ENCODE measurements at places on chromosomes 11 and 22. TPM values are rescaled to one million over a fixed set of nuclear protein-coding genes. Genes with fewer than 3 reads are reported as not detected.
A peak's percentile ranks its signal among the peaks of the same experiment; 100 is the strongest.

- peaks cover 7% of the 10 kb centered on the region for H3K36me3 ChIP-seq
- H3K4me1 ChIP-seq, result no peaks in the 10 kb centered on the region
- H3K27ac ChIP-seq, result no peak overlapping the region
- H3K4me3 ChIP-seq, result no peak overlapping the region
- no peak for DNase-seq
- H3K27me3 ChIP-seq, result no peaks in the 10 kb centered on the region
These were observed 15.6 kb upstream of the DNAJB7 start for GRCh38 chr22:40877488-40877887.

DNA sequence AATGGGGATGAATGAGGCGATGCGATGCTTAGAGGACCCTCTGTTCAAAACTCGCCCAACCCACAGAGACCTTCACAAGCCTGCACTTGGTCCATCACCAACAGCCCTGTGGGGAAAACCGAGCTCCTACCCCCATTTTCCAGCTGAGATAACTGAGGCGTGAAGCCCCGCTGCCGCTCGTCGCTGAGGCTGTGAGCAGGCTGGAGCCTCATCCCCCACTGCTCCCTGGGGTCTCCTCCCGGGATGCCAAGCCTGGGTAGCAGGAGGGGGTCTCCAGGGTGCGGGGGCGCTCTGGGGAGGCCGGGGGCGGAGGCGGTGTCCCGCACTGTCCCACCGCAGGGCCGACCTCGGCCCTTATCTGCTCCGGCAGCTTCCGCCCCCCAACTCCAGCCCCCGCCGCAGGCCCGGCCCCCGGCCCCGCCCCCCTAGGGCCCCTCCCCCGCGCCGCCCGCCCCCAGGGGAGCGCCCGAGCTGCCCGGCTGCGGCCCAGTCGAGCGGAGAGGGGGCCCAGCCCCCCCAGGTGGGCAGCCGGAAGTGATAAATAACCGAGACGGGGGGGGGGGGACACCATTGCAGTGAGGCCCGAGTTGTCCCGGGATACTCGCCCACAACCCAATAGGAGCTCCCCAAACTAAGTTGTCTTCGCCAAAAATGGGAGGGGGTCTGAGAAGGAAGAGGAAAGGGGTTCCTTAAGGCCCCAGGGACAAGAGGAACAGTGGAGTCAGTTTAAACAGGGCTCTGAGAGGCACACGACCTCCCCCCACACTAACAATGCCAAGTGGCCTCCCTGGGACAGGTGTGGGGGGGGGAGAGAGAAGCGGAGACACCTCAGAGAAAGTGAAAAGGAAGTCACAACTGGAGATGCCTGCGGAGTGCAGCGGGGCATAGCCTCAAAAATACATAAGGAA, 8.3 kb upstream of the SLC39A13 start:
- H3K4me1 ChIP-seq, result peaks cover 22% of the 10 kb centered on the region
- H3K36me3 ChIP-seq, result no peaks in the 10 kb centered on the region
- no peaks in the 10 kb centered on the region for H3K27me3 ChIP-seq
- H3K4me3 ChIP-seq, result peak overlapping the region; percentile 63
- DNase-seq, result peak; percentile 44

- no peaks in the 10 kb centered on the region for H3K4me1 ChIP-seq
- no peaks in the 10 kb centered on the region for H3K27me3 ChIP-seq
- DNase-seq, result no peak
- no peak overlapping the region for H3K4me3 ChIP-seq
These were observed 1084.9 kb downstream of the TBC1D22A start for GRCh38 chr22:47847131-47847890.

GRCh38 chr11:7501894-7502293, 11.9 kb upstream of the PPFIBP2 start:
- H3K4me1 ChIP-seq, result no peaks in the 10 kb centered on the region
- no peak for DNase-seq
- peaks cover 11% of the 10 kb centered on the region for H3K27me3 ChIP-seq
- no peak overlapping the region for H3K4me3 ChIP-seq

DNA sequence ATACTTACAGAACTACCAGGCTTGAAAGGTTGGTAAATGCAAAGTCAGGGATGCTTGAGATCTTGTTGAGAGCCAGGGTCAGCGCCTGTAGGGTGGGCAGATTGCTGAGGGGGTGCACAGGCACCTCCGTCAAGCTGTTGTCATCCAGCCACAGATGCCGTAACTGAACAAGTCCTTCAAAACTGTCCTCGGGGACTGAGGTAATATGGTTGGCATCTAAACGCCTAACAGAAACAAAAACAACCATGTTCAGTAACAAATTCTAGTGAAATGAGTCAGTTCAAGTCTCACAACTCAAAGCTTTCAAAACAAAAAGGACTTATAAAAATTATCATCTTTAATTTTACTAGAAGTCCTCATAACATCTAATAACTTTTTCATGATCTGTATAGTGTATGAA, 22.2 kb upstream of the CCDC34 start:
- H3K27me3 ChIP-seq, result no peaks in the 10 kb centered on the region
- peaks cover 28% of the 10 kb centered on the region for H3K4me1 ChIP-seq
- H3K36me3 ChIP-seq, result no peaks in the 10 kb centered on the region
- H3K4me3 ChIP-seq, result no peak overlapping the region
- no peak for DNase-seq
- H3K27ac ChIP-seq, result no peak overlapping the region

- H3K27ac ChIP-seq, result no peak overlapping the region
- peaks cover 28% of the 10 kb centered on the region for H3K36me3 ChIP-seq
- peaks cover 67% of the 10 kb centered on the region for H3K4me1 ChIP-seq
- no peak overlapping the region for H3K4me3 ChIP-seq
- DNase-seq, result no peak
- no peaks in the 10 kb centered on the region for H3K27me3 ChIP-seq
These were observed 40.4 kb downstream of the RRAS2 start for GRCh38 chr11:14318581-14318981.

DNA sequence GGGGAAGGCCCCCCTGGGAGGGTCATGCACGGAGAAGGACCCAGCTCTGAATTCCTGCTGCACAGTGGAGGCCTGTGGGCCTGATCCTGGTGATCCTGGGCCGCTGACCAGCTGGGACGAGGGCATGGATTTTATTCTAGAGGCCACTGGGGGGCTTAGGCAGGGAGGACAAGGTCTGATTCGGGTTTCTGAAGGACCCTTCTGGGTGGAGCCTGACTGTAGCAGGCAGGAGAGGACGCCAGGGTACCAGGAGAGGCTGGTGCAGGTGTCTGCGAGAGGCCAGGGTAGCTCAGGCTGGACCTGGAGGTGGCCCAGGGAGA, 31.3 kb downstream of the MPPED1 start:
- peaks cover 3% of the 10 kb centered on the region for H3K27me3 ChIP-seq
- H3K36me3 ChIP-seq, result no peaks in the 10 kb centered on the region
- H3K27ac ChIP-seq, result no peak overlapping the region
- H3K4me3 ChIP-seq, result no peak overlapping the region
- no peaks in the 10 kb centered on the region for H3K4me1 ChIP-seq
- DNase-seq, result no peak

- peaks cover 7% of the 10 kb centered on the region for H3K4me1 ChIP-seq
- peaks cover 13% of the 10 kb centered on the region for H3K27me3 ChIP-seq
- H3K27ac ChIP-seq, result no peak overlapping the region
- no peak overlapping the region for H3K4me3 ChIP-seq
These were observed 8.5 kb downstream of the PHOX2A start for GRCh38 chr11:72235351-72236057.

DNA sequence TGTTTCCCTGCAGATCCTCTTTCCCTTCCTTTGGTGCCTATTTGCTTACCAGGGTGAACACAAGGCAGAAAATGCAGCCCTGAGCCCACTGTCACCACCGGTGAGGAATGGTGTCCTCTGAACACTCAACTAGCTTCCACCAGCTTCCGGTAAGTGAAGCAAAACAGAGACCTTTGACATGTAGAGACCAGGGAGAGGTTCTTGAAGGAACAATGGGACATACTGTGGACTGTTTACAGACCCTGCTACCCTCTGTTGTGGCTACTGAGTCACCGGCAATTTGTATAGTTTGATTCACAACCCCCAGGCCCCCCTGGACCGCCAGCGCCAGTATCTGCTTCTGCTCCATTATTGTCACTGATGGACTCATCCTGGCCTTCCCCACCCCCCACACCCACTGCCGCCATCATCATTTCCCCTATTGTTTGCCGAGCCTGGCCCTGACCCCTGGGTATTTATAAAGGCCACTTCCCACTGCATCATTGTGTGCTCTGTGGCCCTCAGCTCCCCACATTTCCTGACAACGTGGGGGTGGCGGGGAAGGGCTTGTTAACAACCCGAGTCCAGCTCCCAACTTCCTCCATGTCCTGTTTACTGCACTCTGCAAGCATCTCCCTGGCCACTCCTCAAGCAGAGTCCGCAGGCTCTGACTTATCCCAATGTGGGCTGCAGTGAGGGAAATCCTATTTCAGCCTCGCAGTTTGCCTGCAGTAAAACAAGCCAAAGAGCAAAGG, 252.9 kb downstream of the ETS1 start:
- H3K27ac ChIP-seq, result no peak overlapping the region
- H3K27me3 ChIP-seq, result no peaks in the 10 kb centered on the region
- peaks cover 44% of the 10 kb centered on the region for H3K4me1 ChIP-seq
- H3K36me3 ChIP-seq, result no peaks in the 10 kb centered on the region

DNA sequence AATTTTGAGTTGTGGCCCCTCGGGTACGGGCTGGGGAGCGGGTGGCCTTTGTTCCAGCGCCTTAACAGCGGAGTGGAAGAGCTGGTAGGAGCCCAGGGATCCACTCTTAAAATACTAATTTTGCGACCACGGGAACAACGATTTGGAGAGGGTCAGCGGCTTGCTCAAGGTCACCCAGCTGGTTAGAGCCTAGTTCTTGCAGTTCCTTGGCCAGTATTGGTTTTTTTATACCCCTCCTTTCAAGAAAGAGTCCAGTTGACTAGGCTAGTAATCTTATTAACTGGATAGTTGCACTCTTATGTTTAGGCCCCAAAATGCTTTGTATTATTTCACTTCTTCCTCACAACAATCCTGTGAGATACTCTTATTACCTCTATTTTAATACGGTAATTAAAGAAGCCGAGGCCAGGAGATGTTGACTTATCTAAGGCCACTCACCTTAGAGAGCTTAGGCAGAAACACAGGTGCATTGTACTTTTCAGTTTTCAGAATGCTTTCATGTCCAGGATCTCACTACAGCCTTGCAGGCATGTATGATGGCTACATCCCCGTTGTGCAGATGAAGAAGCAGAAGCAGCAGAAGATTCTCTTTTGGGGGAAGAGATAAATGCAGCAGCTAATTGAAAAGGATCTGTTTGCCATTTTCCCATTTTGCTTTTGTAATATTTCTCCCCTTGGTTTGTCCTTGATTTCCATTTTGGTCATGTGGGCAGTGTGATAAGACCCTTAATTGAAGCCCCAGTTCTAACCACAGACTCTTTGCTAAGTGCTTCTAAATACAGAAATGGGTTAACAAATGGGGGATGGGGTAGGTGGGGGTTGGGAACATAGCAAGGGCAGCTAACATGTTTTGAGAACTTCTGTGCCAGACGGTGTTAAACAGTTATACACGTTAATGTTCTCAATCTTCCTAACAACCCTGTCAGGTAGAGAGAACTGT, 1.4 kb downstream of the SREBF2 start:
- peak overlapping the region; percentile 79 for H3K27ac ChIP-seq
- H3K4me3 ChIP-seq, result peak overlapping the region; percentile 89
- H3K36me3 ChIP-seq, result peaks cover 75% of the 10 kb centered on the region
- H3K27me3 ChIP-seq, result no peaks in the 10 kb centered on the region
- peaks cover 55% of the 10 kb centered on the region for H3K4me1 ChIP-seq

GRCh38 chr11:130396965-130397364, 31.4 kb downstream of the ADAMTS8 start:
- H3K27ac ChIP-seq, result no peak overlapping the region
- no peak for DNase-seq
- peaks cover 13% of the 10 kb centered on the region for H3K4me1 ChIP-seq
- no peak overlapping the region for H3K4me3 ChIP-seq
- peaks cover 26% of the 10 kb centered on the region for H3K27me3 ChIP-seq

DNA sequence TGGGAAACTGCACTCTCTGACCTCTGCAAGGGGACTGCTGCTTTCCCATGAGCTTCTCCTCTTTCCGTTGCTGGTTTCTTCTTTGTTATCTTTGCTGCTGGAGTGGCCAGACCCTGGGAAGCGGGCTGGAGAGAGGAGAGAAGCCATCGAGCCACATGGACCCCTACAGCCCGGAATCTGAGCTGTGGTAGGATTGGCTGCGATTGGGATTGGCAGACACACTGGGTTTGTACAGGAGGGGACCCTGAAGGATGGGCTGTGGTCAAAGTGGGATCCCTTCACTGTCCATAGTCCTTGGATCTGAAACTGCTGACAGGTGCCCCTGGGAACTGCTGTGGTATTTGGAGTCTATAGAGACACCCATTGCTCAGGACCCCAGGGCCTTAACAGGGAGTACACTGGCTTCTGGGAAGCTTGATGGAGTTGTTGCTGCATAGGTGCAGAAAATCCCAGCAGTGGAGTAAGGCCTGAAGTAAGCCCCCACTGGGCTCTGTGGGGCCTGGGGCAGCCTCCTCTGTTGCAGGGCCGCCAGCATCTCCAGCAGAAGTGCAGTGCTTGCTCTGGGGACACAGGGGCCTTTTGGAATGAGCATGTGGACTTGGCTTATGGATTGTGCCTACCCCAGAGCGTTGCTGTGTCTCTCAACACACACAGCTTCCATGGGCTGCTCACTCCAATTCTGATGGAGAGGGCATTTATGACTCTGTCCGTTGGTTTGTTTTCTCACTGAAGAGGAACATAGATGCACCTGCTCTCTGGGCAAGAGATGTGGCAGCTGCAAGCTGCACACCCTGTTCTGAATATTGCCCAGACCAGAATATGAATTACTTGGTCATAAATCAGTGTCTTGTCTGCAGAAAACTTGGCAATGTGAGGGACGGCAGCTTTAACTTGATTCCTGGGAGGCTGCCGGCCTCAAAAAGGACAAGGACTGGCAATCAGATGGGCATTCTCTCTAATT, 32.0 kb downstream of the BCR start:
- H3K4me1 ChIP-seq, result peaks cover 41% of the 10 kb centered on the region
- H3K27me3 ChIP-seq, result no peaks in the 10 kb centered on the region
- H3K4me3 ChIP-seq, result no peak overlapping the region

DNA sequence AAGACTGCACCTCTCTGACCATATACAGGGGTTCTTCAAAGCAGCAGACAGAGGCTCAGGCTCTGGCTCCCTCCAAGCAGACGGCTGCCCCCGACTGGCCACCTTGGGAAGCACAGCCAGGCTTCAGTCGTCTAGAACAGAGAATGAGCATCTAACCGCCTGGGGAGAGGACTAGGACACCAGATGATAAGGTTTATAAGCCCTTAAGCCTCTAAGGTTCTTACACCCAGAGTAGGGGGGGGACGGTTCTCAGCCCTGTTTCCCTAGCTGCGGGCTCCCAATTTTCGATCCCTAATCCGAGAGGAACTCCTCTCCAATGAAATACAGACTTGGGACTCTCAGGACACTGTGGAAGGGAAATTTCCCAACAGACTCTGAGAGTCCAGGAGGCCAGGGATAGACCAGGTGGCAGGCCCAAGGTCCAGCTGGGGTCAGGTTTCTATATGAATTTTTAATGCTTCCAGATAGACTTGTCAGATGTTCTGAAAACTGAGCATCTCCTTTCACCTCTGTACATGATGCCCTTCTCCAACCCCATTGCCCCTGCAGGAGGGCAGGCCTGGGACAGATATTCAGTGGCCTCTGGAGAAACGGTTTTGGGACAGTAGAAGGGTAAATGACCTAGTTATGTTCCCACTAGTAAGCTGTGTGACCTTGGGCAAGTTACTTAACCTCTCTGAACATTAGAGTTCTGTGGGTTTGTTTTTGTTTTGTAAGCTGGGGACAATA, 20.2 kb downstream of the RTN4RL2 start:
- no peak overlapping the region for H3K4me3 ChIP-seq
- peaks cover 5% of the 10 kb centered on the region for H3K36me3 ChIP-seq
- peak; percentile 81 for DNase-seq
- H3K27me3 ChIP-seq, result peaks cover 55% of the 10 kb centered on the region
- H3K4me1 ChIP-seq, result peaks cover 12% of the 10 kb centered on the region

Gene TRIM29
- total RNA-seq, result not detected

GRCh38 chr22:35131525-35132000, 65.6 kb downstream of the ISX start:
- peaks cover 2% of the 10 kb centered on the region for H3K4me1 ChIP-seq
- peaks cover 24% of the 10 kb centered on the region for H3K27me3 ChIP-seq
- no peak overlapping the region for H3K4me3 ChIP-seq
- no peak for DNase-seq

Gene MAP6
- 1.6 TPM for total RNA-seq

All from activated CD4-positive, alpha-beta memory T cell treated with anti-CD3 and anti-CD28 coated beads, Interleukin-2, amount 10 ng/mL, durations not matched to agents 7 days and 5 days (primary cell).